NCI-H1105 (cell line): ENCODE measurements at places on chromosomes 13 and 19.

- DNase-seq = no peak
These were observed at the start of gene CKM for GRCh38 chr19:45322744-45323281. Gene CKM (minus strand): TSS chr19:45322875. CDS start chr19:45319713, 3,162 bp downstream.

GRCh38 chr13:41767801-41768200 lies 193.1 kb downstream of the VWA8 start:
- DNase-seq = no peak

GRCh38 chr13:24043590-24044350 lies 116.8 kb upstream of the SPATA13 start:
- DNase-seq = no peak

GRCh38 chr19:6854758-6855157 lies 32.6 kb upstream of the ADGRE1 start:
- DNase-seq = no peak

GRCh38 chr19:40278361-40279035 lies 6.6 kb downstream of the AKT2 start:
- no peak for DNase-seq

GRCh38 chr19:49749055-49749716 lies 13.9 kb downstream of the TSKS start:
- DNase-seq = no peak

DNA sequence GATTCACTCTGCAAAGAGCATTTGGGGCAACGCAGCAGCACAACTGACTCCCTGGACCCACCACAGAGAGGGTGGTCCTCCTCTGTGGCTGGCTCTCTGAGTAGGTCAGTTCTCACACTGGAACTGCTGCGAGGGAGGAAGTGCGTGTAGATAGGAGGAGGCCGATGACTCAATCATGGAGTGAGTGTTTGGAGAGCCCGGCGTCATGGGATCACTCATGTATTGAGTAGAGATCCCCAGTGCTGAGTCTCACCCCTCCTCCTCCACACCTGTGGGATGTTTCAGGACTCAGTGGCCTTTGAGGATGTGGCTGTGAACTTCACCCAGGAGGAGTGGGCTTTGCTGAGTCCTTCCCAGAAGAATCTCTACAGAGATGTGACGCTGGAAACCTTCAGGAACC lies 8.9 kb downstream of the ZNF101 start:
- DNase-seq = no peak

DNA sequence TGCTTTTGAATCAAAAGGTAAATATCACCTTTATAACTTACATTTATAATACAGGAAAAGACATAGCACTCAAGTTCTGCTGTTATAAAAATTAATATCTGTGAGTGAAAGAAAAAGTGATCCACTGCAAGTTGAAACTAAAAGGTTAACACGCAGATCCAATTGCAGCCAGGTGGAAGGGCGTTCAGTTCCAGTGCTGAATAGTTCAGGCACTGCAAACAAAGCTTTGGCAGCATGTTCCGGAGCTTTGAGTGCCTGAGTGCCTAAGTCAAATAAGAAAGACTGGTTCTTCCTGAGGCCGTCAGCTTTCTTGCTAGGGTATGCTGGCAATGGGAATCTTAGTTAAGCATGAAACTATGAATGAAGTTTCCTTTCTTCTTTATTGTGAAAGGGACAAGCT lies 200.3 kb downstream of the LMO7 start:
- no peak for DNase-seq

GRCh38 chr13:83657281-83657680 lies 225.0 kb downstream of the SLITRK1 start:
- no peak for DNase-seq

DNA sequence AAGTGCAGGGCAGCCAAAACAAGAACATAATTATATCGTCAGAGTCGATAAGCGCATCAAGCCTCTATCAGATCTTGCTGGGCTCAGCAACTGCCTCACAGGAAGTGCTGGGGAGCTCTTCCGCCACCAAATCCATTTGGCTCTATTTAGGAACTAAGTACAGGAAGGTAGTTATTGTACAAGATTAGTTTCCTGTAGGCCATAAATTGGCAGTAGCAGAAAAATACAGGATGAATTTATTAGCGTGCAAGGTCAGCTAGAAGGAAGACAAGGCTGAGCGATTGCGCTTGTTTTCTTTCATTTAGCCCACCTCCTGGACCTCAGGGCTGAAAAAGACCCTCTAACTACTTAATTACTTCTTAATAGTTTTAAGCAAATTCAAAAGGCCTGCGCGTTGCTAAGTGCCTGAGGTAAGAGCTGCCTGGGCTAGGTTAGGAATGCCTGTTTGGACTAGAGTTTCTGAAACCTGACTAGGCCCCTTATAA lies 118.5 kb downstream of the IRS2 start:
- peak; percentile 13 for DNase-seq

DNA sequence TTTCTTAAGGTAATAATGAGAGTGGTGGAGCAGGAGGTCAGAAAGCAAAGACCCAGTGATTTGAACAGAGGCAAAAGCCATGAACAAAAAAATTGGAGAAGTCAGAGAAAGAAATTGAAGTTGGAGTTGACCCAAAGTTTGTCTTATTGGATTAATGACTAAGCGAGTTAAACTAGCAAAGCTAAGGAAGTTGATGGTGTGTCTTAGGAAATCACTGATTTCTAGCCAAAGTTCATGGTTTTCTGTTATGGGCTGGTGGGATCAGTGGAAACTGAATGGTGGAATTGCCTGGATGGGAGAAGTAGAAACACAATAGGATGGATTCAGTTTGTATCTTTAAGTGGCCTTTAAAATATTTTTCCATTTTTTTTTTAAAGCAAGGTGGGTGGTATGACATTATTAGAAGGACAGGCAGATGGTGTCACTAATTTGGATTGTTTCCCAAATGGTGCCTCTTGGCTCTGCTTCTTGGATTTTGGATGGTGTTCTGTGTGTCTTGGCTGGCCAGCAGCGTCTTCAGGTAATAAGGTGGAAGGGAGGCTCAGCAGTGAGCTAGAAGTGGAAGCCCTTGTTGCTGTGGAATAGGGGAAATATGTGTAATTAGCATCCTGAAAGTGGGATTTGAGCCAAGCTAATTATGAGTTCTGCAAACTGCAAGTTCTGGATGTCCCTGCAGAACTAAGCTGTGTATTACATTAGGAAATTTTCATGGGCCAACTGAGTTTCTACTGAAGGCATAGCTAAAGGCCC lies 302.9 kb downstream of the LMO7 start:
- DNase-seq = no peak

DNA sequence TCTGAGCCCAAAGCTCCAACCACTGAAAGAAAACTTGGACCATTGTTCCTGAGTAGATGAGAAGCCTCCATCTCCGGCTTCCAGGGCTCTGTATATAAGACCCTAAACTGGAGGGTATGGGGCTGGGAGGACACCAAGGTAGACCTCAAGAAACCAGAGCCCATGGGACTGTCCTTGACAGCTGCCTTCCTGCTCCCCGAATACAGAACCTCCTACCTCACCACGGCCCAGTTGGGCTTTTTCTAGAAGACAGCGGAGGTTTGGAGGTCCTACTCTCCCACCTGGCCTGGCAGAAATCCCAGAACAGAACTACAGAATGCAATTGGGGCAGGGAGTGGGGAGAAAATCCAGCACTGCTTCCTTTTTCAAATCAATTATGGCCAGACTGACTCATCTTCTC lies 177.3 kb upstream of the ZNF507 start:
- DNase-seq = no peak

DNA sequence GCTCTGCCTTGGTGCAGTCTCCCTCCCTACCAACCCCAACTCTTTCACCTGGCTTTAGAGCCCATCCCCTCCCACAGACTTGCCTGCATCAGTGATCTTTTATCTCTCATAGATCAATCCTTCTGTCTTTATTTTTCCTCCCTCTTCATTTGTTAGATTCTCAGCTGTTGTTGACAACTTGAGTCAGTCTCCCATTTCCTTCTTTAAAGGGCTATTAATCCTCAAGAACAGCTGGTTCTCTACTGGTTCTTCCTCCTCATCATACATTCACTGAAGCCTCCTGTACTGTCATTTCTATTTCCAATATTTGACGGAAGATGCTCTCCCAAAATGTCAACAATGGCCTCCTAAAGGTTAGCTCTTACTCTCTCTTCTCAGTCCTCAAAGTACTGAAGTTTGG lies 408.2 kb downstream of the TBC1D4 start:
- DNase-seq = no peak

DNA sequence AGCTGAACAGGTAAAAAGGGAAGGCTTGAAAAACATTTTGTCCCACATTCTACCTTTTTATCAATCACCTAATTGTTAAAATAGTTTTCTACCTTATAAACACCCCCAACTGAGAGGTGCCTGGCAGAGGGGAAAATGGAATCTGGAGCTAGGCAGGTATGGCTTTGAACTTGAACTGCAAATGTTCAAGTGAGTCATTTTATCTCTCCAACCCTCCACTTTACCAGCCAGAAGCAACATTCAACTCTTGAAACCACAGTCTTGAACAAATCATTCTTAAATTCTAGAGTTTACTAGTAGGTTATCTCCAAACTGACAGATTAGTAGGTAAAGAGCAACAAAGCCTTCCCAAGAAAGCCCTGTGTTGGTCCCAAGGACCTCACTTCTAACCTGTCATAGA lies 116.9 kb downstream of the ABCC4 start:
- no peak for DNase-seq

DNA sequence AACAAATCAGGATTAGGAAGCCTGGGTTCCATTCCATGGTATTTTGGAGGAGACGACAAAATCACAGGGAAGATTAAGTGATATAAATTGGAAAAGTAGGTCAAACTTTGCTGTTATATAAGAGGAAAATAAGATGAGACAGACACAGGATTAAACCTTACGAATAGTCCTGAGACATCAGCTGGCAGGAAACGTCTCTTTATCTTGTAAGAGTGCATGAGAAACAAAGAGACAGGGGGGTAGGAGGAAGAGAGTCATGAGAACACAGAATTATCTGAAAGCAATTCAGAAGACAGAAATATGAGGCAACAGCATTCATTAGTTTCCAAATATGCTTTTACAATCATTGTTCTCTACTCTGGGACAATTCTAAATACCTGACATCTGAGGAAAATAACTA lies 310.6 kb upstream of the MIR17HG start:
- DNase-seq = no peak

DNA sequence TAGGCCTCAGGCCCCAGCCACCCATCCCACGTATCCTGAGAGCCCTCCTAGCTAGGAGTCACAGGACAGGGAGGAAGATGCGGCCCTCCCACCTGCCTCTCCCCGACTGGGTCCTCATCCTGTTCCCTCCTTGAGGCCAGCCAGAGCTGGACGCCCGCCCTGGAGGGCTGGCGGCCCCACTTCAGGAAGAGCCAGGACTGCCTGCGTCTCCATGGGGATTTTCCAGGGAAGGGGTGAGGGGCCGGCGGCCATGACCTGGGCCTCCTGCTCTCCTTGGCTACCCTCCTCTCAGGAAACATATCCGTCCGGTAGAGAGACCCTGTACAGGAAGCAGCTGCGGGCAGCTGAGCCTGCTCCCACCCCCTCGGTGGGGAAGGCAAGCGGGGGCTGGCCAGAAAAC lies 11.3 kb upstream of the PRKD2 start:
- no peak for DNase-seq

DNA sequence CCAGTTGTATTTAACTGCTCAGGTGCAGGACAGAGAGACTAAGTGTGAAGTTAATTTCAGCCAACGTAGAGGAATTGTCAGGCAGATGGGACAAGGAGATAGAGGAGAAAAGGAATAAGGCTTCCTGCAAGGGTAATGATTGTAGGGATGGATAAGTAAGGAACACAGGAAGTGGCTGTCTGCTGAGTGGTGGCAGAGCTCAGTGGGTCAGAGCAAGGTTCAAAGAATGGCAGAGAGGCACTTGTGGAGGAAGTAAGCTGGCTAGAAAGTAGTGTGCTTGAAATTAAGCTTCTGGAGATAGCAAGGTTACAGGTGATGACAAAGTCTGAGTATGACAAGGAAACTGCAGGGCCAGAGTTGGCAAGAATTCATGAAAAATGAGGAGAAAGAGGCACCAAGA lies 47.9 kb downstream of the USPL1 start:
- DNase-seq = no peak

DNA sequence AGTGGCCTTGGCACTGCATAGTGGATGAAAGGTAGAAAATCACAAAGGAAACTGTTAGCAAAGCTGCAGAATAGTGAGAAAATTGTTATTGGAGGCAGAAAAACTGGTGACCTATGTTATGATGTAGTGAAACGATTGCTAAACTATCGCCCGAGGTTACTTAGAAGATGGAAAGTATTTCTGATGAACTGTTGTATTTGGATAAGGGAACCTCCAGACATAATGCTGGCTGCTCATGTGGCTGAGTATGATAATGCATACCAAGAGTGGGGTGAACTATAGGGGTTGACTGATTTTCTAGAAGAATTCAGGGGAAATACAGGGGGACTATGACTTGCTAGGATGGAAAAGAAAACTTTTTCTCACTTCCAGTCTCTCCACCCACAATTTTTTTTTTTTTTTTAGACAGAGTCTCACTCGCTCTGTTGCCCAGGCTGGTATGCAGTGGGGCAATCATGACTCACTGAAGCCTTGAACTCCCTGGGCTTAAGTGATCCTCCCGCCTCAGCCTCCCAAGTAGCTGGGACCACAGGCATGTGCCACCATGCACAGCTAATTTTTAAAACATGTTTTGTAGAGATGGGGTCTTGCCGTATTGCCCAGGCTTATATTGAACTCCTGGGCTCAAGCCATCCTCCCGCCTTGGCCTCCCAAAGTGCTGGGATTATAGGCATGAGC lies 4.4 kb upstream of the EID2 start:
- DNase-seq = no peak

GRCh38 chr19:43446746-43447489 lies 18.5 kb downstream of the LYPD3 start:
- DNase-seq = peak; percentile 53

DNA sequence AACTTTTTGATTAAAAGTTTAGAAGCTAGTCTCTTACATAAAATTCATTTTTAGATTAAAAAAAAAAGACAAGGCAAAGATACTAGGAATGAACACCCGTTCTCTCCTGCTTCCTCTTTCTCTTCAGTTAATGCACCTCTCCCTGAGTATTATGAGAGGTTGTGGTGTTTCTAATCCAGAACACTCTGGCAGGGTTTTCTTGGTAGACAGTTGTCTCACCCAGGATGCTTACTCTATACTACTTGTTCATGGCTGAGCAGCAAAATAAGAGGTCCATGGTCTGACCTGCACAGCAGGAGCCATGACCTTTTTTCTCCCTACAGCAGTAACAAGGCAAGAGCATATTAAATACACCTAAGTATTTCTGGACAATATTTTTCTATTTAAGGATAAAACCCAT lies 62.0 kb downstream of the MICU2 start:
- no peak for DNase-seq

GRCh38 chr13:94079876-94080275 lies 399.6 kb downstream of the DCT start:
- DNase-seq = no peak
